ENCODE measurements at places on chromosomes 5 and 9.

GRCh38 chr5:139745132-139745799, 50.3 kb upstream of the PSD2 start:
- peak; percentile 10 for DNase-seq

- no peak for DNase-seq
These were observed at the start of gene HEMGN for GRCh38 chr9:97938081-97938644. Gene HEMGN (minus strand): TSS chr9:97938172. CDS start chr9:97938136, 36 bp downstream.

DNA sequence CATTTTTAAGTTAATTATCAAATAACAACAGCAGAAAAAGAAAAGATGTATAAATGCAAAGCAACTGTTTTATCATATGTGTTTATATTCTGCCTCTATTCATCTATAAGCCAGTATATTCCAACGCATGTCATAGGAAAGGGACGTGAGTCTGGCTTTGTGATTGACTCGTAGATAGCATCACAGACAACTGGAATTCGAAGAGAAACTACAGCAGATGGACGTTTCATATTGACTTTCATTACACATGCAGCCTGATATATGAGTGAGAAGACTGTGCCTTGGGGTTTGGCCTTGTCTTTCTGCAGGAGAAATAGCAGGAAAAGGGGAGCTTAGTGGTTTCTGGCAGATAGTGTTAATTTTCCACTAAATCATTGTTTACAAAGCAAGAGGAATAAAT, 1111.9 kb downstream of the MAT2B start:
- DNase-seq = no peak

GRCh38 chr9:109449036-109449798, 48.9 kb downstream of the PTPN3 start:
- DNase-seq = no peak

DNA sequence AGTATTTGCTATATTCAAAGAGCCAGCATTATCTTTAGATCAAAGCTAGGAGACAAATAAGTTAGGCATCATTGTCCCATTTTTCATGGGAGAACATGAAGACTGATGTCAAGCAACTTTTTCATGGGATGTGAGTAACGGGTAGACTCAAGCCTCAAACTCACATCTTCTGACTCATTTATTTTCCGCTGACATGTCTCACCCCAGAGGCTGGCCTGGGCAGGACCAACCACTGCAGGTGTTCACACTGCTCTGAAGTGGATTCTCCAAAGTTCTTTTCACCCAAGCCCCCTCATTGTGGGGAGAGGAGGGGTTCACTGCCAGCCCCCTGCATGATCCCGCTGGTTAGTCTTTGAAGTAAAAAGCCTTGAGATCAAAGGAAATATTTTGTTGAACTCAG, 34.9 kb upstream of the BASP1 start:
- DNase-seq = no peak

- no peak for DNase-seq
These were observed 34.5 kb upstream of the TJP2 start for GRCh38 chr9:69139596-69139995.

GRCh38 chr5:122507581-122507980, 195.5 kb downstream of the SNCAIP start:
- no peak for DNase-seq

DNA sequence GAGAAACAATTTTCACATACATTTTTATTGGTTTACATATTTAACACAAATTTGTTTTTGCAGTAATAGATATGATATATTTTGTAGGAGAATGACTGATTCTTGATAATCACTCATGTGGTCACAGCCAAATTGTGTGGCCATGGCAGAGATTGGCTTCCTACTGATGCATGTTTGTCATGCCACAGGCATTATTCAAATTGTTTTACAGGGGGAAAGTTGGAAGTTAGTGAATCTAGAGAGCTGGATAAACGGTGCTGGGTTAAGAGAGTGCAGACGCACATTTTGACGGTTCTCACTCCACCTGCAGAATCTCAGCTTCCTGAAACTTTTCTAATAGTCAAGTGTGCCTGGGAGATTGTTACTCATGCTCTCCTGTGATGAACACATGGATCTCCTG, 91.1 kb upstream of the FBN2 start:
- DNase-seq = no peak

DNA sequence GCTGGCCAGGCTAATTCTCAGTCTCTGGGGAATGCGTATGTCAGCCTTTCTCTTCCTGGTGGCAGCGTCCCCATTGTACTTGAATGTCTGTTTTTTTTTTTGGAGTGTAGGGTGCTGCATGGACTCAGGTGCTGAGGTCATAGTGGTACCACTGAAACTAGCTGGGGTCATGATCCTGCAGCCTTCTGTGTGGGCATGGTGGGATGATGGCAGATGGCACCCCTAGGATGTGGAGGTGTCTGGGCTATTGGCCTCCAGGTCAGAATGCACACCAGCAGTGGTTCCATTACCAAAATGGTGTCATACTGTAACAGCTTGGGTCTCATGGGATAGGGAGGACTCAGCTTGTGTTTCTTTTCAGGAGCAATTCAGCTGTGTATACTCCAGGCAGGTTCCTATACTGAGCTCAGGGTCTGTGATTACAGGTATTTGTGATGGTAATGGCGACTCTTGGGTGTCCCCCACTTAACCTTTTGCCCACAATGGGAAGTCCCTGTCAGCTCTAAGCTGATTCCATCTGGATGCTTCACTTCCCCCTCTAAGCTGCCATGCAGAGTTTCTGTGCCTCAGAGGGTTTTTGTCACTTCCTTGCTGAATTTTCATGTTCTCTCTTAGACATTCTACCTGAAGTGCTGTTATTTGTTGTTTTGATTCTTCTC, 17.9 kb downstream of the HSD17B4 start:
- no peak for DNase-seq

DNA sequence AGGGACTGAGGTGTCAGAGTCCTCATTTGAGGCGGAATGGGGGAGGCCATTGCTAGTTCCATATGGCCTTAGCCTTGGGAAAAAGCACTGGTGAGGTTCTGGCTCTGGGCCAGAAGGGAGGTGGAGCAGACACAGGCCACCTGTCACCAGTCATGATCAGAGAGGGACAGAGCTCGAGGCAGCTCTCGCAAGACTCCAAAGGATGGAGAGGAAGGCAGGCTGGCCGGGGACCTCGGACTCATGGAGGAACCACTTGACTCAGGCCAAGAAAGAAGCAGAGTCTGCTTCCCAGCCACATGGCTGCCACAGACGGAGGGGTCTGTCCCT, 29.2 kb upstream of the NSMF start:
- DNase-seq = peak; percentile 84

- no peak for DNase-seq
These were observed 57.8 kb downstream of the ERGIC1 start for GRCh38 chr5:172891716-172892421.

- DNase-seq = no peak
These were observed 2.5 kb upstream of the PIP5K1B start for GRCh38 chr9:68702493-68702892.
